ENCODE measurements at places on chromosomes 6 and 20.

GRCh38 chr6:27882624-27883023 is 29.6 kb downstream of the OR2B2 start:
- DNase-seq: no peak

DNA sequence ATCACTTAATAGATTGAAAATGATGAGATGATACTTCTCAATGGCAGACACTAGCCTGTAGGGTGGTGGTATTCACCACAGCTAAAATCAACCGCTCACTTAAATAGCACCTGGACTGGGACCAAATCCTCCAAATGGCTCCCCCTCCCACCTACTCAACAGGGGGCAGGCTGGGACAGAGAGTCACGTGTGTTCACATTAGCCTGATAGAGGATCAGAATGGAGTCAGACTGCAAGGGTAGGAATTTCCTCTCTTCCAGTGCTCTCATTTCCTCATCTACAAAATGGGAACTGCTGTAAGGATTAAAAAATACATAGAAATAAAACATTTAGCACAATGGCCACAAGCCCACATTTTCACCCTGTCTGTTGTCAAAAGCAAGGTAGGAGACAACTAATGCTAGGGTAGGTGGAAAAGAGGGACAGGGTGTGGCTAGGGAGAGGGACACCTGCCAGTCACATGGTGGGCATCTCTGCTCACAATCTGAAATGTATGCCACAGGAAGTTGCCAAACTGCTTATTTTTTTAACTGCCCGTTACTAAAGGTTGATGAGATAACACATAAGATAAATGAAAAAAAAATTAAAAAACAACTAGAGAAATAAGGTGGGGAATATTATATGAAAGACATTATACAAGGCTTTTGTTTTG is 55.3 kb downstream of the BACH2 start:
- DNase-seq: no peak

GRCh38 chr6:111850295-111850937 is 22.8 kb downstream of the FYN start:
- DNase-seq: no peak

DNA sequence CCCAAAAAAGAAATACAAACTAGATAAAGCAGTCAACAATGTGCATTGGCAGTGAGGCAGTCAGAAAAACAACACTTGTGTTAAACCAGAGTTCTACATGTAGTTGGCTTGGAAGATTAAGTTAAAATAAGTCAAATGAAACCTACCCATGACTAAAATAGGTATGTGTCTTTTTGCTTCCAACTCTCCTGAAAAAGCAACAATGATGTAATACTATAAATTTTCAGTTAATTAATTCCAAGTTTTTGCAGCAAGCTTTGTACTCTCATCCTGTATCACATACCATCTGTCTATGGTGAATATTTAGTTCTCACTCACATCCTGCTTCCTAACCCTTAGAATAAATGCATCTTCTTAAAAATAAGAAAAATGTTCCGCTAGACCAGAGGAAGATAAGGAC is 261.5 kb downstream of the KIF16B start:
- DNase-seq: no peak

- DNase-seq: no peak
Observed at GRCh38 chr20:44218446-44218845, 7.9 kb upstream of the OSER1 start.

GRCh38 chr6:159913862-159914564 is 23.2 kb downstream of the MAS1 start:
- DNase-seq: no peak

DNA sequence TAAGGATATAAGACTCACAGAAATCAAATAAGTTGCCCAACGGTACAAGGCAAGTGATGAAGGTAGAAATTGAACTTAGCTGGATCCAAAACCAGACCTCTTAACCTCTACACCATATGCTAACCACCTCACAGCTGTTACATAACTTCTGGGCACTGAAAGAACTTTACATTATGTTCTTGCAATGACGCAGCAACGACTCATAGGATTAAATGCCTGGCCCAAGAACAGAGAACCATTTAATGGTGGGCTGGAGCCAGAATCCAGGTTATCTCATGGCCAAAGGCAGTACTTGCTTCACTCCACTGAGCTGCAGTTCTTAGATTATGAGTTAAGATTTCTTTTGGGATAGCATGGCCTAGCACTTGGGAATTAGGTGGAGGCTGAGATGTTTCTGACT is 4.4 kb downstream of the TRMT6 start:
- no peak for DNase-seq

GRCh38 chr20:25496968-25497401 is 88.3 kb downstream of the NINL start:
- no peak for DNase-seq

GRCh38 chr6:24004659-24005058 is 121.4 kb upstream of the NRSN1 start:
- DNase-seq: no peak

- no peak for DNase-seq
Observed at GRCh38 chr6:169237496-169238134, 16.0 kb downstream of the THBS2 start.

DNA sequence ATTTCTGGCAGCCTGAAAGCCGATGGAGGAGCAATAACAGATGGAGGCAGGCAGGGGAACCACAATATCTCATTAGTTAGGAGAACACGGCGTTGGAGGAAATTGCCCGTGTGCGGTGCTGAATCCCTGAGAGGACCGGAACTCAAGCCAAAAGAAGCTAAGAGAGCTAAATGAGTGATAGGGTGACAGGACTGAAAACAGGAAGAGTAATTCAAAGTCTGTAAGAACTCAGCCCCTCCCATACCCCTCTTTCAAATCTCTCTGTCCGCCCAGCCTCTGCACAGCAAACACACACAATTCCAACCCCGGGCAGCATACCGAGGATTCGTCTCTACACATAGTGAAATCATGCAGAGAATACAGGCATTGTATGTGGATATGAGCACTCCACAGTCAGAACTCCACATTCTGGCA is 2.6 kb upstream of the IPCEF1 start:
- no peak for DNase-seq

DNA sequence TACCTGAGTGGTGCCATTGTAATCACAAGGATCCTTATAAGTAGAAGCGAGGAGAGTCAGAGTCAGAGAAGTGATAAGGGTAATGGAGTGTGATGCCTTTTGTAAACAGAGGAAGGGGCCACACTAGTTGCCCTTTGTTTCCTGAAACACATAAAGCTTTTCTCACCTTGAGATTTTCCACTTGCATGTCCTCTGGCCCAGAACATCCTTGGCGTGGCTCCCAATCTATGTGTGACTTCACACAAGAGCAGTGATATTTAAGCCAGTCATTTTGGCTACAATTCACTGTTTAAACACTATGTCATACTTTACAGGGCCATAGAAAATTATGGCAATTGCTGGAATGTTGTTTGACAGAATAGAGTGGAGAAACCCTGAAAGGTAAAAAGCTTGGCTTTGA is 121.2 kb upstream of the BTN3A2 start:
- no peak for DNase-seq

DNA sequence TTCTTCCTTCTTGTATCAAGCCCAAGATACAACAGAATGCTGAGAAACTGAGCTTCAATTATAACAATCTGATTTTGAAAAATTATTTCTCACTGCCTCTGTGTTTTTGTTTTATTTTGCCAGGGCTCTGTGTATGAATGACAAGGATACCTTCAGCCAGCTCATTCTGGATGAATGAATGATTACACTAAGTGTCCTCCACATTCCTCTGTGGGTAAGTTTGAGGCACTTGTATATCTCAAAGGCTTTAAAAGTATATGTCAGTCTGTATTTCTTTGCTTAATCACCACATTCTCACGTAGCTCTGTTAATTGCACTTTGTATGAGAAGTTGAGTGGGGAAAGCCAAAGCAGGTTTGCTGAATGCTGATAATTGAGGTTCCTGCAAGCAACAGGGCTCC is 95.1 kb downstream of the TIAM2 start:
- no peak for DNase-seq

GRCh38 chr6:131524695-131525336 is 48.2 kb upstream of the ARG1 start:
- no peak for DNase-seq

DNA sequence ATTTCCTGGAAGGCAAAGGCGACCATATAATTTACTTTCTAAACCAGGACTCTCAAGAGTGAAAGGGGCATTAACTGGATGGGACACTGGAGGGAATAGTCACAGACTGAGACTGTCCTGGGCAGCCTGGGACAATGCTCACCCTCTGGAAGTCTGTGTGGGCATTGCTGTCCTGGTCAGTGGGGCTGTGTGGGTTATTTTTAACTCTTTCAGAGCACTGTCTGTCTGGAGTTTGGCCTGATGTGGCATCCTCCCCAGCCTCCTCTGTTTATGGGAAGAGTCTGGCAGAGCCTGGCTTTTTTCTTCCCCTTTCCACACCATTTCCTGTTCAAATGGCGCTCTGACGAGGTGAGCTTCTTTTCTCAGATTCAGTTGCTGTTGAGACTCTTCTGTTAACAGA is 11.7 kb downstream of the DAAM2 start:
- DNase-seq: no peak

DNA sequence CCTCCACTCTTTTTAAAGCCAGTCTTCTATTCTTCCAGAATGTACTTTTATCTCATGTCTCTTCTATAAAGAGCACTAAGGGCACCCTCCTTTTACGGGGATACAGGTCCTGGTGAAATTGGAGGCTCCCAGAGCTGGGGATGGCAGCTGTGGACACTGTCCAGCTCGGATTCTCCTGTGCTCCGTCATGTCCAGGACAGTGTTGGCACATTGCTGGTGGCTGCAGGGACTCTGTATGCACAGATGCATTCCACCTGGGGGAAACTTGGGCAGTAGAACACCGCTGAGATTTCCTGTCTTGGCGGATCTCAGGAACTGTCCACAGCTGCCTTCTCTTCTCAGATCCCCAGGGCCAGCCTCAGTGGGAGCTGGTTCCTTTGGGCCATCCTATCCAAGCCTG is 56.6 kb upstream of the CLDN20 start:
- no peak for DNase-seq

DNA sequence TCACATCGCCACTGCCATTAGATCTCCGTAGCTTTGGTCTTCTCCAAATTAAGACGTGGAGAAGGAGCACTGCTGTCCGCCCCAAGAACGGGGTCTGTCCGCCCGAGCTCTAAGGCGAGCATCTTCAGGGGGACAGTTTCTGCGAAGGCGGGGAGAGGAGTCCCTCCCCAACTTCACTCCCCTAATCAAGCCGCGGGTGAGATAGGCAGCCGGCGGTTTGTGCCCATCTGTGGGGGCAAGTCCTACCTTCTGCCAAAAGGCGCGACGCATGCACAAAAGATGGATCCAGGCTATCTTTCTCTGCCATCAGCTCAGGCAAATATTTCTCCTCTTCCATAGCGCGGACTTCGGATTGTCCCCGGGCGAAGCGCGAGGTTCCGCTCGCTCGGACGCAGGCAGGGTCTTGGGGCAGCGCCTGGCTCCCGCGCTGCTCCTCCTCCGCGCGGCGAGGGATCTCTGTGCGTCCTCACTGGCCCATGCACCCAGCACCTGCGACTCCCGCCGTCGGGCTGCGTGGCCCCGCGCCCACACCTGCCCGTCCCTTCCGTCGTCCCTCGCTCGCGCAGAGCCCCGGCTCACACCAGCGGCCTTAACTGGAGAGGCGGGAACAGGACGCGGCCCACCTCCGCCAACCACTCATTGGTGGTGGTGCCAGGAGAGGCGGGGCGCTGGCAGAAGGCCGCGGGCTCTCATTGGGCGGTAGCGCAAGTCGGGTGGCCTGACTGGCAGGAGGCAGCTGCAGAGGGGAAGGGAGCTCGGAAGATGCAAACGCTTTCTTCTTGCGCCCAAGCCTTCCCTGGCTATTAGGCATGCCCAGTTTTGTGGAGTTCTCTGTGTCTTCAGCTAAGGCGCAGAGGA is at the start of gene KHDRBS2:
TSS of gene KHDRBS2 (minus strand) at position 614 of the 858 bp plus-strand sequence.
- DNase-seq: no peak

DNA sequence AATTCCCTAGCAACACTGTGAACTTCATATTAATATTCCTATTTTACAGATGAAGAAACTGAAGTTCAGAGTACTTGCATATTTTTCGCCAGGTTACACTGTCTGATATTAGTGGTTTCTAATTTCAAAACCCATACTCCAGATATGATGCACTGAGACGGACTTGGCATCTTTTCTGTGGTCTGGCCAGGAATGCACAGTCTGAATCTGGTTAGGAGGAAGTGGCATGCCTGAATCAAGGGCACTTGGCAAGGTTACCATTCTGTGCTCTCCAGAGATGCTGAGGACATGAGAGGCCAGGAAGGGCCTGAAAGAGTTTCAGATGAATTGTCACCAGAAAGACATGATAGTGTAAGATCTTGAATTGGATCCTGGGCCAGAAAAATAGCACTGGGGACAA is 150.1 kb downstream of the HAO1 start:
- DNase-seq: no peak

DNA sequence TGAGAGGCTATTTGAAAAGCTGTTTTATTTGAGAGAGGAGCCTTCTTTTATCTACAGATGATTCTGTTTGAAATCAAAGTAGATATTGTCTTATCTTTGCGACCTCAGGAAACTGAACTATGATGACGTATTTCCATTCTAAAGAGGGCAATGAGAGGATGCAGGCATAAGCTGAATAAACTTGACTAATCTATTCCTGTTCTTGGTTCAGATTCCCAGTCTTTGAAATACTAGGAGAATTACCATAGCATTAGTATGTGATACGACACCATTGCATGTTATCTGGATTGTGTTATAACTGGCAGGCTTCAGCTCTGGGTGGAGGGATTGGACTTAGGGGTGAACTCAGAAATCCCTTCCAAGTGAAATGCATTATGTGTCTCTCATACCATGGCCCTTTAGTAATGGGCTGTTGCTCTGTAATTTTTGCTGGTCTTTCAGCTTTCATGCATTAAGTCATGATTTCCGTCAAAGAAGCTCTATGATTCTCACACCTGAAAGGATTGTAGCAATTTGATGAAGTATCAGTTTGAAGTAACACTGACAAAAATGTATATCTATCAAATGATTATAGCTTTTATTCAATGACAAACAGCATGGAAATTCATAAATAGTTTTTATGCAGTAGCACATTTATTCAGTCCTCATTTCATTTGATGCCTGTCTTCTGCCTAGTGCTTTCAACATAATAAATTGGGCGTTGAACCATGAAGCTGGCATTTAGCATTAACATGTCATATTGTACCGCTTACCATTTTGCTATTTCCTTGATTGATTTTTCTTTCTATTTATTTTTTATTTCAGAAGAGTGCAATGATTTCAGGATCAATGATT is 138.4 kb upstream of the SPACA1 start:
- DNase-seq: no peak

DNA sequence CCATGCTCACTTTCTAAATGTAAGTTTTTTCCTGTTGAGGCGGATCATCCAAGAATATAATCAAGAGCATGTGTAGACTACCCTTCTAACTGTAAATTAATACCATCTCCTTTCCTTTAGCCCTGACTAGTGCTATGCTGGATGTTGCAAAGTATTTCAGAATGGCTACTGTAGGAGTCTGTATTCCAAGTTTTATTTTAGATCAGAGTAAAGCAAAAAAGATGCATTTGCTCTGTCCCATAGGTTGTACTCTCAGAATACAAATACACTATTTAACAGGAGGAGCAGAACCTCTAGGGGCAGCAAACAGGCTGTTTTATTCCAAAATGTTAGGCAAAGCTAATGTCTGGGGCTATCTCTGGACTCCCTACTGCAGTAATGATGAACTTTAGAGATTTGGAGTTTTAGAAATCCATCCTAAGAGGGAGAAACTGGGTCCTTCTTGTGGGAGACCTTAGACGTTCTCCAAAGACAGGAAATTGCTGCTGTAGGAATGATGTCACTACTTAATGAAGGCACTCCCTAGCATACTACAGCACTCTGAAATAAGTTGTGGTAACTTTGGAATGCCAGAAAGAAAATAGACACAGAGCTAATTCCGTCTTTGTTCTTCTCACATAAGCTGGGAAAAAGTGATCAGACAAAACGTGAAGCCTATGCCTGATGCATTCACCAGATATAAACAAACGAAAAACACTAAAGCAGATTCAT is 392.4 kb upstream of the HS3ST5 start:
- no peak for DNase-seq
